ENCODE measurements at places on chromosomes 1 and 21. TPM values are rescaled to one million over a fixed set of nuclear protein-coding genes. Genes with fewer than 3 reads are reported as not detected.

DNA sequence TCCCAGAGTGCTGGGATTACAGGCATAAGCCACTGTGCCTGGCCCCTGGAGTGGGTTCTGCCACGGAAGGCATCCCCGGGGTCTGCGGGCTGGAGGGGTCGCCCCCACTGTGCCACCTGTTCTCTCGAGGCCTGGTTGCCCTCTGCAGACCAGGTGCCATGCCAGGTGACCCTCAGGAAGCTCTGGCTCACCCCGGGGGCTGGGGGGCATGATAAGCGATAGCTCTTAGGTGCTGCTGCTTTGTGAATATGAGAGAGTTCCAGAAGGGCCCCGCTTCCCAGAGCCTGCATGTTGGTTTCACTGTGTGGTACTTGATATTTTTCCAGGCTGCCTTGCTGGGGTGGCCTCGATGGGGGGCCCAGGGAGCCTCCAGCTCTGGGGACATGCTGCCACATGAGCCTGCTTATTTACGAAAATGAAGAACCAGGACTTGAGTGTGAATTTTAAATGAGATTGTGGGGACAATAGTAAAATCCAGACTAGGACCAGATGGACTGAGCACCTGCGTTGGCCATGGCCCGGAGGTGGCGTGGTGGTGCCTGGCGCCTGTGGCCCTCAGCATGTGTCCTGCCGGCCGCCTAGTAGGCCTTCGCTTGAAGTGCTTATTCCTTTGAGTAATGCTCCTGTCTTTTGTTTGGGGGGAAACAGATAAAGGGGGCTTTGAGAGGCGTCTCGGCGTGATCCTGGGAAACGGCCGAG is 7.3 kb downstream of the SKI start:
- DNase-seq: no peak

Gene NEK2
- 19.2 TPM for polyA plus RNA-seq

DNA sequence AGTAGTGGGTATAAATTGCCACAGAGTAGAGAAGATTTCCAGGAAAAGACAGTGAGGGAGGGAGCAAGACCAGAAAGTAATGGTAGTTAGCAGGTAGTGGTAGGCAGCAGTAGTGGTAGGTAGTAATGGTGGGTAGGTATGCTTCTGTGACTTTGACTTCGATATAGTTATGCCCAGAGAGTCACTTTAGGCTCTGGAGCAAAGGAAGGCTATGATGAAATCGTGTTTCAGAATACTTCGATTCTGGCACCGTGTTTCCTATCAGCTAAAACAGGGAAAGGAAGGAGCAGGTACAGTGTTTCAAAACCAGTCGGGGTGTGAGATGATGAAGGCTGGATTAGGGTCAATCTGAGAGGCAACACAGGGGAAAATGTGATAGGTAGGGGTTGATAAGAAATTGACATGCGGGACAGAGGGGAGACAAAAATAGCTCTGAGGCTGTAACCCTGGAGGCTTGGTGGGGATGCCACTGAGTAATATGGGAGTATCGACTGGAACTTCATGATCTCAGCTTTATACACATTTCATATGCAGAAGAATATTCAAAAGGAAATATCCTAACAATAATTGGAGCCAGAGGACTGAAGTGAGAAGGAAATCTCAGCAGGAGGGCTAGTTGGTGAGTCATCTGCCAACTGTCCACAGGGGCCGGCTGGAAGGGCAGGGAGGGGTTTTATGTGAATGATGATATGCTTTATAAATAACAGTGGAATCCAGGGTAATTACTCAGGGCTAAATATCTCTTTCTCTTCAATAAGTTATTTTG is 25.2 kb upstream of the TRIM45 start:
- no peak for DNase-seq

GRCh38 chr21:43721939-43722338 is 3.0 kb downstream of the PDXK start:
- no peak for DNase-seq

DNA sequence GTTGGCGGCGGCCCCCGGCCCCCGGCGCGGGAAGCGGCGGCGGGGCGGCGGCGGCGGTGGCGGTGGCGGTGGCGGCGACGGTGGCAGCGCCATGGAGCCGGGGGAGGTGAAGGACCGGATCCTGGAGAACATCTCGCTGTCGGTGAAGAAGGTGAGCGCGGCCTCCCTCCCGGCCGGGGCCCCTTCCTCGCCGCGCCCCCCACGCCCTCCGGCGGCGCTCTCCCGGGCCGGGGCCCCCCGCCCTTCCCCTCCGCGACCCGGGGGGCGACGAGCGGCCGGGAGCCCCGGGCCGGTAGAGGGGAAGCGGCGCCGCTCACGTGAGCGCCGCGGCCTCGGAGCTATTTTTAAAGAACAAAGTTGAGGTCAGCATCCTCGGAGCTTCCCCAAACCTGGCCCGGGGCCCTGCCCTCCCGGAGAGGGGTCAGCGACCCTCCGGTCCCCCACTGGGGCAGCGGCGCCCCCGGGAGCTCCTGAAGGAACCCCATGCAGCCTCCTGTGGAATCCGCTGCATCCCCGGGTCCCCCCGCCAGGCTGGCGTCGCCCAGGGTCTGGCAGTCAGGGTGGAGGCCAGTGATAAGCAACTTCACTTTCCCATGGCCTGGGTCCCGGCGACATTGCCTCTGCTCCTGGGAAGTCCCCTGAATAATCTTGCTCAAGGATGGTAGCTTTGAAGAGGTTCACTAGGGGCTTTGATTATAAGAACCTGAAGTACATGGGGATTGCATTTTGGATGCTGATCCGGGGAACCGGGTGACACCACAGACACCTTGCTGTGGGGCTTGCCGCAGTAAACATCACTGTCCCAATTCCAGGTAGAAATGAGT is 560 bp downstream of the PLEKHM2 start:
- DNase-seq: no peak

DNA sequence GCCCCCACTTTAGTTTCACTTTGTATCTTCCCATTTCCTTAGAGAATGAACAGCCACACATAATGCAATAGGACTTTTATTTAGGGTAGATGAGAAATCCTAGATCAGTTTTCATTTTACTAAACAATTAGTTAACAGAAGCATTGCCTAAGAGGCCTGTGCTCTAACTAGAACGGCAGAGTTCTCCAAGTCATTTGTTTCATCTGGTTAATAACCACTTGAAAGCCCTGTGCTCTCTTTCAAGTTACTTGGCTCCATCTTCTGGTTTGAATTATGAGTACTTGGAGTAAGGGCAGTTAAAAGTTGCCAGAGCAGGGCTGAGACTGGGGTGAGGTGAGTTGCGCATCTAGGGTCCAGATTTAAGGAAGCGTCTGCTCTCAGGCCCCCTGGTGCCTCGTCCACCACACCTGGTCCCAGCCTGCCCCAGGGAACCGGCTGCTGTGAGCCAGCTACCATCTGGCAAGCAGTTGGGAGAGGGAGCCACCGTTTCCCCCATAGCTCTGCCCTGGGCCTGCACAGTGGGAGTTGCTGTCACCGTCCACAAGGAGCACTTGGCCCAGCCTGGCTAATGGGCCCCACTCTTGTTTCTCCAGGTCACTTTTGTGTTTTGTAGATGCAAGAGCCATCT is 18.1 kb upstream of the SLC44A3 start:
- no peak for DNase-seq

- DNase-seq: no peak
Measured at GRCh38 chr1:12314333-12314903, 84.6 kb downstream of the VPS13D start.

Gene C8A
- not detected for polyA plus RNA-seq

- no peak for DNase-seq
Measured at GRCh38 chr1:192741095-192741494, 67.7 kb upstream of the RGS2 start.

GRCh38 chr21:31948676-31949075 is 75.9 kb downstream of the HUNK start:
- DNase-seq: no peak

- no peak for DNase-seq
Measured at GRCh38 chr1:74145086-74145485, 52.9 kb downstream of the LRRIQ3 start.

- no peak for DNase-seq
Measured at GRCh38 chr1:98723574-98723973, 62.1 kb downstream of the SNX7 start.

Gene FMO1
- 214 TPM for polyA plus RNA-seq

DNA sequence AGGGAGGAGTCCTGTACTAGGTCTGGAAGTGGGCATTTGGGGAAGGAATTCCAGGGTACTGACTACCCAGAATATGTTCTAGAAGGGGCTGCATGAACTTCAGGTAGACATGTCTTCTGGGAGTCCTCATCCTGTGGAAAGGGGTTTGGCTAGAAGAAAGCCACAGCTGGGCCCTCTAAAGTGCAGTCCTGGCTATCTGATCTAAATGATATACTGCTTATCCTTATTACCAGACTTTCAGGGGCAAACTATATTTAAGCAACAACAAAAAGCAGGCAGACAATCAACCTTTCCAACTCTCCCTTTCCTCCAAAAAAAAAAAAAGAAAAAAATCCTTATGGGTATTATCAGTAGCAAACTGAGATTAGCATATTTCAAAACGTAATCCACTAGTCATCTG is 29.8 kb upstream of the GFI1 start:
- DNase-seq: no peak

- no peak for DNase-seq
Measured at GRCh38 chr1:196955926-196956325, 12.4 kb downstream of the CFHR2 start.

Gene CRNN
- polyA plus RNA-seq: not detected

Gene RNF186
- 0.35 TPM for polyA plus RNA-seq

Gene MIA3
- polyA plus RNA-seq: 68.8 TPM

Gene PLA2G2F
- not detected for polyA plus RNA-seq

DNA sequence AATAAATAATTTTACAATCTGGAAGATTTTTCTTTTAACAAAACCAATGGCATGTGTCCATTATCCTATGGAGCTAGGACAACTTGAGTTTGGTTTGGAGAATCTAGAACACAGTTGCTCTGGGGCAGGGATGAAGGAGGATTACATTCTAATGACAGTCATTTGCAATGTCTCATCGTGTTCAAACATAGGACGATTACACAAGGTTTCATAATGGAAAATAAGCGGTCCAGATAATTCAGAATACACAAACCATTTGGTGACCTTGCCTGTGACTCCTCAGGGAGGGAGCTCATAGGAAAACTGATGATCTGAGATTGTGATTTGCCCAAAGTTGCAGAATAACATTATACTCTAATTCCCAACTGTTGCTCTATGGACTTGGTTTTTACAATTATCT is 27.6 kb upstream of the RGL1 start:
- no peak for DNase-seq

DNA sequence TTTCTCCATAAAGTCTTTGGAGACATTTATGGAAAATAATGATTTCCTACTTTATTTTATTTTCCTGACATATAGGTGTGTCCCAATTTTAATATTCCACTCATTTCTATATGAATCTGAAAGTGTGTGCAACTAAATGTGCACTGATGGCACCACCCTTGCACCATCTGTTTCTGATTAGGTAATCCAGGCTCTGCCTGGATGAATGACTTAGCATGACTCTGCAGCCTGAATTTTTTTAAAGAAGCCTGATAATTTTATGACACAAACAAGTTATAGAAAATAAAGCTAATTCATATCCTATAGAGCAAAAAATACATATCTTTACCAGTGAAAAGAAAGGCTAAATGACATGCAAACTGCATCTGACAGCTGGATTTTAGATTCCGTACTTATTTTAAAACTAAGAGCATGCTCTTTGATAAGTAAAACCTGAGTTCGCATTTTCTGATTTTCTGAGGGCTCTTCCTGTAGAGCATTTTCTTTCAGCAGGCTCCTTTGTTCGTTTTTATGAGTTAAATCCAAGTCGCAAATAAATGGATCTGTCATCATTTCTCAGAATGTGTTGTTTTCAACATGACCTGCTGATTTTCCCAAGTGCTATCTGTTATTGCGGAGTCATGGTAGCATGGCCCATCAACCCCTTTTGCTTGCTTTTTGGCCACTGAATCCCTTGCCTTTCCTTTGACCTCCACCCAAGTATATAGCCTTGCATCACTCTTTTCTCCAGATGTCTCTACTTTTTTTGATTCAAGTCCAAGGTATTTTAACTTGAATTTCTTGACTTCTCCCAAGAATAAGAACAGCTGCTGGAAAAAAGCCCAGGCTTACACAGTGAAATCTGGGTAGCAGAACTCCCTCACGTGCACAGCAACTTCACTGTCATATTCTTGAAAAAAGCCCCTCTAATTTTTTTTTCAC is 52.8 kb upstream of the LYPLAL1 start:
- peak; percentile 21 for DNase-seq

GRCh38 chr1:111505641-111506119 is 2.2 kb upstream of the ADORA3 start:
- DNase-seq: no peak

Gene RIPPLY3
- 1.6 TPM for polyA plus RNA-seq

GRCh38 chr21:45139473-45139872 is 65.1 kb downstream of the ADARB1 start:
- no peak for DNase-seq

DNA sequence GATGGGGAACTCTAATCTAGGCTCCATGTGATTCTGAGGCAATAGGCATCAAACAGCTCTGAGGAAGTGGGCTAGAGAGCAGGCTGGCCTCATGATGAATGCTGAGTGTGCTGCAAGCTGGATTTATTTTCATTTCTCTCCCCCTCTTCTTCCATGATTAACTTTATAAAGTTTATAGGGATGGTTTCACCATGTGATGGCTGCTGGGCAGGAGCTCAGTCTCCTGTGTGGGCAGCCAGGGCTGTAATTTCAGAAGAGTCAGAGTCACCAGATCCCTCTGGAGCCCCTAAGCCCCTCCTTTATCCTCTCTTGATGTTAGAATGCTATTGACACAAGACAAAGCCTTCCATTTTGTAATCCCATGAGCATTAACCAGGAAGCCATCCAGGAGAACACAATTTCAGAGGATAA is 143.6 kb downstream of the CNIH3 start:
- no peak for DNase-seq

GRCh38 chr1:4684864-4685522 is 30.6 kb downstream of the AJAP1 start:
- DNase-seq: no peak

- DNase-seq: no peak
Measured at GRCh38 chr1:21338573-21339355, 48.5 kb upstream of the ECE1 start.

- DNase-seq: no peak
Measured at GRCh38 chr1:212182171-212182570, 103.0 kb upstream of the PPP2R5A start.

Gene TDRD5
- polyA plus RNA-seq: 4.7 TPM

GRCh38 chr1:53110370-53111072 is 31.9 kb downstream of the SLC1A7 start:
- DNase-seq: no peak

DNA sequence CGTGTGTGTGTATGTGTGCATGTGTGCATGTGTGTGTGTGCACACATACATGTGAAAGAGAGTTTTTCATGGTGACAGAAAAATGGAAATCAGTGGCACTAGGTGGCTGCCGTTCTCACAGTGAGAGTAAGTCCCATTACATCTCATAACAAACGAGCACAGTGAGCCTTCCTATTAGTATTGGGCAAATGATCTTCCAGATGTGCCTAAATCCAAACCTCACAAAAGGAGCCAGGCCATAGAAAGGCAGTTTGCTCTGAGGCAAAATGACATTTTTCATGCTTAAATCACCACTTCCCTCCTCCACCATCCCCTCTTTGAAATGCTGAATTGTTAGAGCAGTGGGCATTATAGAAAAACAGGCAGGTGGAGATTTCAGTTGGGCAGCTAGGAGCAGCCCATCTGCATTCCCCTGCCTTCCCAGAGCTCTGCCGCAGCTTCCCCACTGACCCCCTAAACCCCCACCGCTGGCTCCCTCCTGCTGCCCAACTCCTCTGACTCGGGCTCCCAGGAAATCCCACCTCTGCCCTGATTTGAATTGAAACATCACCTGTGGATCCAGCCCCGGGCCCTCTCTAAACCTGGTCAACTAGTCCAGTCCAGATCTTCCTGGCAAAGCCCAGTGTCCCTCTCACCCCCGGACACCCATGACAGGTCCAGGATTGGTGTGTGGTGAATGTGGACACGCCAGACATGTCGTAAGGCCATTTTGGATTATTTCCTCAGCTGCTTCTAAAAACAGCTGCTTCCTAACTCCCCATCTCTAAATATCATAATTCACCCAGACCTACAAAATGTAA is 190.5 kb downstream of the SEC16B start:
- no peak for DNase-seq
